ENCODE measurements at places on chromosomes 7 and 10.

GRCh38 chr7:78018641-78019446 lies 220.3 kb downstream of the PHTF2 start:
- DNase-seq: peak; percentile 22

- DNase-seq: peak; percentile 98
Measured at GRCh38 chr10:101060036-101060950, 1.5 kb upstream of the KAZALD1 start.

- peak; percentile 54 for DNase-seq
Measured at GRCh38 chr7:455110-455928, 64.3 kb downstream of the PDGFA start.

DNA sequence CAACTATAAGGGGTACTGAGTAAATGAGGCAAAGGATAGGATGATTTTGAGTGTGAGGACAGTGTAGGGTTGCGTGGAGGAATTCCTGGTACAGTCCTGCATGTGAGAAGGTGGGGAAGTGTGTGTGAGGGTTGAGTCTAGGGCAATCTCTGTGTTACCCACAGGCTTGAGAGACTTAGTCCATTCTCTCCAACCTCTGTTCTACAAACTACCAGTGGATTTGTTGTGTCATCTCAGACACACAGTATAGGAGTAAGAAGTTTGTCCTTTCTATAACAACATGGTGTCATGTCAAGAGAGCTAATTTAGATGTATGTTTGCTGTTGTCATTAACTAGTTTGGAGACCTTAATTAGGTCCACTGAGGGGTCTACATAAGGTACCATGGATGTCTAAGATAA lies 12.5 kb downstream of the PURB start:
- DNase-seq: no peak

GRCh38 chr7:131010717-131011431 lies 276.9 kb upstream of the KLF14 start:
- DNase-seq: no peak
